Stimulated activated naive CD4-positive, alpha-beta T cell treated with Interleukin-2 at 50 U/mL for 16 hours (primary cell): ENCODE measurements at places on chromosomes 13 and 19.

- no peak for DNase-seq
These were observed 236.5 kb downstream of the DCLK1 start for GRCh38 chr13:35894636-35895035.

GRCh38 chr13:34143637-34144036 lies 325.7 kb downstream of the RFC3 start:
- DNase-seq, result no peak

DNA sequence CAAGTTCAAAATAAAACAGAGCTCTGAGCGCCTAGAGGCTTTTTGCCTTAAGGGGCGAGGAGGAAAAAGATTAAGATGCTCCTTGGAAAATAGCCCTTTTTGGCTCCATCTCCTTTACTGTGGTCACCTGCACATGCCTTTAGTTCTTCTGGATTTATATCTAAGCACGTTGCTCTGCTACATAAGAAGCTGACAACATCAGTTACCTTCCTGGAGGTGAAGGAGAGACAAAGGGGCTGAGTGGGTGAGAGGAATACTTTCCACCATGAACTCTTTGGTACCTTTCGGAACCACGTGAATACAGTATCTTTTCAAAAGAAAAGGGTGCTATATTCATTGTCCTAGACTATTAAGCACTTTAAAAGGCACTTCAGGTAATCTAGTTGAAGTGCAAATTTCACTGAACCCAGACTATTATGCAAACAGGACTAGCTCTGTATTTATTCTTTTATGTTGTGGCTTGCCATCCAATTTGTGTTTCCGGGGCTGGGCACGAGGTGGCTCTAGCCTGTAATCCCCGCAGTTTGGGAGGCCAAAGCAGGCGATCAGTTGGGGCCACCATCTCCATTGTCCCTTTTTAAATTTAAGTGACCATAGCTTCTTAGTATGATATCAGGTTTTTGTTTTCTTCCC lies 201.5 kb downstream of the TM9SF2 start:
- DNase-seq, result no peak

- DNase-seq, result no peak
These were observed 33.6 kb downstream of the TSHZ3 start for GRCh38 chr19:31315652-31316051.

DNA sequence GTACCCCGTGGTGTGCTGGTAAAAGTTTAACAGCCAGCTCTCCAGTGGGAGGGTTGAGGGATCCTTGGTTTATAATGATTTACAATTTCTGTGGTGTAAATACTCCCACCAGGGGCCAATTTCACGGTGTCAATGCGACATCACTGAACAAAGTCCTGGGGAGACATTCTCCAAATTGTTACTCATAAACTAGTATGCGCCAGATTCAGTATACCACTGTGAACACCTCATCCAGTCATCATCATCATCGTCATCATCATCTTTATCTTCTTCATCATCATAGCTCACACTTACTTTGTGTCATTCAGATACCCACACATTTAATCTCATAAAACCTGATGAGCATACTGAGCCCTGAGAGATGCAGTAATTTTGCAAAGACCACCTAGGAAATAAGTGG lies 17.2 kb upstream of the TNFSF14 start:
- no peak for DNase-seq

GRCh38 chr19:46951171-46951986 lies 68.3 kb upstream of the NPAS1 start:
- DNase-seq, result peak; percentile 62

DNA sequence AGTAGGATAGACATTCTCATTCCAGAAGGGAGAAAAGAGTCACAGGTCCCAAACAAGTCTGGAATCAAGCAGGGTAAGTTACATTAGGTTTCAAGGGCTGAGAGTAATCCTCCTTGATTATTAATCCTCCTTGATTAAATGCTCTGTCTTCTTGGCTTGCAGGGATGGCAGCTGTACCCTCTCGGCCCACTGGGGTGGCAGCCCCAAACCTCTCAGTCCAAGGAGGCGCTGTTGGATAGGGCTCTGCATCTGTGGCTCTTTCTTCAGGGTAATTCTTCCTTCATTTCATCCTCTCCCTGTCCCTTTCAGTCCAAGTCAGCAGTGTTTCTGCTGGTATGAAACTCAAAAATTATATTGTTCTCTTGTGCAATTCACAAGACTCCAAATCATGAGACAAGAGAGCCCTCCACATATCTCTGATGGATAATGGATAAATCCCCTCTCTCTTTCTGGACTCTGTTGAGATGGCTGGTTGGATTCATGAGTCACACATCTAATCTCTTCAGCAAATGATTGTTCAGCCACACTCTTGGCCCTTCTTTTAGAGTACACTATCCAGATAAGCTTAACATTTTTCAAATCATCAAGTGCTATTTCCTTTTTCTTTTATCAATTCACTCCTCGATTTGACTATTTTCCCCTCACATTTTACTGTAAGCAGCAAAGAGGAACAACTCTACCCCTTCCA lies 323.7 kb upstream of the HTR2A start:
- DNase-seq, result no peak

- no peak for DNase-seq
These were observed 230.5 kb downstream of the TM9SF2 start for GRCh38 chr13:99731747-99732146.

GRCh38 chr13:48493066-48493765 lies 39.7 kb downstream of the RCBTB2 start:
- DNase-seq, result no peak

DNA sequence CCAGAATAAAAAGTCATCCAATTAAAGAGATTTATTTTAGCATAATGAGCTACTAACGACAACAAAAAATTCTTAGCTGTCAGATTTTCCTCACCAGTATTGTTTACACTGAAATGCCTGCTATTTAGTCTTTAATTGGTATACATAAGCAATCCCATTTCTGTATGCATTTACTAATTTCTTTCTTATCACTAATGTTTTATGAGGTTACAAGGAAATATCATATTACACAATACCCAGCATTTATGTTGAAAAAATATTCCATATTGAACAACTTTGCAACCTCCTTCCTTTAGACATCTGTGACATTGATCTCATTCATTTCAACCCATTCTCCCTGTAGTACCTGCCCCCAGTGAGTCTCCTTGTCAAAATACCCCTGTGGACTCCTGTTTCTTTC lies 135.4 kb downstream of the SLITRK6 start:
- no peak for DNase-seq

DNA sequence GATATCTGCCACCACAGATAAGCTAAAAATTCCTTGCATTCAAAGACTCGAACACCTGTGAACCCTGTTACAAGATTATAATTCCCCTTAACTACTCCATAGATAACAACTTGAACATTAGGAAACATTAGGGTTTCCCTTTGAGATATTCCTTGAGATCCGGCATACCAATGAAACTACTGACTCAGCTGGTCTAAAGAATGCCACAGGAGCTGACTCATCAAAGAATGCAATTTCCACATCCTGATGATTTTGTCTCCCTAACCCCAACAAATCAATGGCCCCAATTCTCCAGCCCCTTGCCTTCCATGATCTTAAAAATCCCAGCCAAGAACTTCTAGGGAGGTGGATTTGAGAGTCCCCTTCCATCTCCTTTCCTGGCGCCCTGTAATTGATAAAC lies 35.6 kb upstream of the ZNF599 start:
- no peak for DNase-seq

- DNase-seq, result peak; percentile 49
These were observed 629 bp upstream of the FGF9 start for GRCh38 chr13:21670006-21670882.

DNA sequence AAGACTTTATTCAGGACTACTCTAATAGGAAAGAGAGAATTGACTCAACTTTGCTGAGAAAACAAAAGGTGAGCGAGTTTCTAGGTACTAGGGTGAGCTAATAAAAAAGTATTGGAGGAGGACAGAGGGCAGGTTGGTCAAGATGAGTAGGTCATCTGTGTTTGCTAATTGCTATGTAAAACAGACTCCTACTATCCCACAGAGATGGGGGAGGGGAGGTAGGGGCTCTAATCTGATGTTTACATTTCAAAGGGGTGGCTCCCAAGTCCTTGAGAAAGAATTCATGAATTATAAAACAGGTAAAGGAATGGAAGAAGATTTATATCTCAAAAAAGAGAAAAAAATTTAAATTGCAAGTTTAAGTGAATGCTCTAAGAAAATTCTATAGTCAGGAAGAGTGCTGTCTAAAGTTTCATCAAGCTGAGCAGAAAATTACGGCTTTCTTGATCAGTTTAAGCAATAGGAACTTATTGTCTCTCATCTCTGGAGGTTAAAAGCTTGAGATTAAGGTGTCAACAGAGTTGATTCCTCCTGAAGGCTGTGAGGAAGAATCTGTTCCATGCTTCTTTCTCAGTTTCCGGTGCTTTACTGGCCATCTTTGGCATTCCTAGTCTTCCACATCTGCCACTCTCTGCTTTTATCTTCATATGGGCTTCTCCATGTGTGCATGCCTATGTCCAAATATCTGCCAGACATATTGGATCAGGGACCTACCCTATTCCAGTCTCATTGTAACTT lies 790.3 kb downstream of the SLITRK5 start:
- DNase-seq, result no peak

- DNase-seq, result no peak
These were observed 11.1 kb upstream of the UQCR11 start for GRCh38 chr19:1616396-1616795.

DNA sequence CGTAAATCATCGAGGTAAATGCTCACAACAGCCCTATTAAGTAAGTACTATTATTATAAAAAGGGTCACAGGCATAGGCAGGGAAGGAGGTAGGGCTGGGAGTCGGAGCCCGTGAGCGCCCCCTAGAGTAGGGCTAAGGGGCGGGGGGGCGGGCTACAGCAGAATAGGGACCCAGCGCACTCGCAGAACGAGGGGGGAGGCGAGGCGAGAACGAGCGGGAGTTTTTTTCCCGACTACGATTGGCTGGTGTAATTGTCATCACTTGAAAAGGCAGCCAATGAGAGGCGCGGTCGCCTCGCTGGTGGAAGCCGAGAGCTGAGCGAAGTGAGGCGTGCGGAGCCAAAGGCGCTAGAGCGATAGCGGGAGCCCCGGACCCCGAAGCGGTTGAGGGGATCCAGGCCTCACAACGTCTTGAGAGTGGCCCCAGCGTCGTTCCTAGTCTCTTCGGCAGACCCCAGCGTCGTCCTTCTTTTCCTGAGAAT lies 24.2 kb downstream of the KEAP1 start:
- peak; percentile 89 for DNase-seq

- DNase-seq, result no peak
These were observed 8.7 kb downstream of the SHKBP1 start for GRCh38 chr19:40585241-40585981.

DNA sequence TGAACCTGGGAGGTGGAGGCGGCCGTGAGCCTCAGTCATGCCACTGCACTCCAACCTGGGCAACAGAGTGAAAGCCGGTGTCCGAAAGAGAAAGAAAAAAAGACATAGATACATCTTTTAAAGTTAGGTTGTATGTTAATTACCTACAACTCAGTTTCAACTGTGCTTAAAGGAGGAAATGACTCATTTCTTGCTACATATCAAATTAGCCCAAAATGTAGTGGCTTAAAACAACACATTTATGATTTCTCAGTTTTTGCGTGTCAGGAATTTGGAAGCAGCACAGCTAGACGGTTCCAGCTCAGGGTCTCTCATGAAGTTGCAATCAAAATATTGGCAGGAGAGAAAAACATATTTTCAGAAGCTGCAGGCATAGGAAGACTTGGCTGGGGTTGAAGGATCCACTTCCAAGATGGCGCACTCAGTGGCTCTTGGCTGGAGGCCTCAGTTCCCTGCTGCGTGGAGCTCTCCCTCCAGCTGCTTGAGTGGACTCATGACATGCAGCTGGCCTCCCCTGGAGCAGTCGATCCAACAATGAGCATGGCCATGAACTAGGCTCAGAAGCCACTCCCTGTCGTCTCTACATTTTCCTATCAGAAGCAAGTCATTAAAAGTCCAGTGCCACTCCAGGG lies 7.1 kb downstream of the LDLR start:
- peak; percentile 32 for DNase-seq

GRCh38 chr19:16076958-16077611 lies 790 bp downstream of the TPM4 start:
- no peak for DNase-seq
